GM04504 (cell line): ENCODE measurements at places on chromosomes 5 and 9.

DNA sequence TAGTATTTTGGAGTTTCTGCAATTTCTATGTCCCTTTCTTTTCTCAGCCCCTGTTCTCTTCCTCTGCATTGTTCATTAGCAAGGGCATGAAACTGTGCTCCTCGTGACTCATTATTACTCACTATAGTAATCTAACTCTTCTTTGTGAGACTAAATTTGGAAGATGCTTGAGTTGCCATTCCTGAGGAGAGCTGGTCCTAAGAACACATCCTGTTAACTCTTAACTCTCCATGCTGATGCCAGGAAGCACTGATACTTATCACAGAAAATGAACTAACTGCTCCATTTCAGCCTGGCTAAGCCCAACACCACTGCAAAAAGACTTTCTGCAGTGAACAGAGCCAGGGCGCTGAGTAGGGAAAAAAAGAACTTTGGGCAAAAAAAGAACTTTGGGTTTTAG is 10.6 kb upstream of the CSNK1A1 start:
- peak; percentile 88 for DNase-seq

DNA sequence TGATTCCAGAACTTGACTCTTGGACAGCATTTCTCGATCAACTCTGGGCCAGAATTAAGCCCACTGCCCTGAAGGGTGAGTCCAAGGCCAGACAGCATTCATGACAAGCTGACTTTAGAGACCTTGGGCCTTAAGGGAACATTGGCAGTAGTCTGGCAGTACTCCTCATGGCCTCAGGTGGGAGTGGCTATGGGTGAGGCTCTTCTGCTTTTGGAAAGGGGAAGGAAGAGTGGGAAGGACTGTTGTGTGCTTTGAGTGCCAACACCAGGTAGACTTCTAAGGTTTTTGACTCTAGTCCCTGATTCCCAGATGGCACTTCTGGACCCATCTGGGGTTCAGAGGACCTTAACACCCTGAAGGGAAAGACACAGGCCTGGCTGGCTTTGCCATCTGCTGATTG is 530.4 kb downstream of the ACTL7B start:
- DNase-seq, result no peak

GRCh38 chr5:7494481-7495130 is 98.7 kb downstream of the ADCY2 start:
- DNase-seq, result no peak

- DNase-seq, result no peak
These were observed 47.9 kb downstream of the RAI14 start for GRCh38 chr5:34703767-34704713.

DNA sequence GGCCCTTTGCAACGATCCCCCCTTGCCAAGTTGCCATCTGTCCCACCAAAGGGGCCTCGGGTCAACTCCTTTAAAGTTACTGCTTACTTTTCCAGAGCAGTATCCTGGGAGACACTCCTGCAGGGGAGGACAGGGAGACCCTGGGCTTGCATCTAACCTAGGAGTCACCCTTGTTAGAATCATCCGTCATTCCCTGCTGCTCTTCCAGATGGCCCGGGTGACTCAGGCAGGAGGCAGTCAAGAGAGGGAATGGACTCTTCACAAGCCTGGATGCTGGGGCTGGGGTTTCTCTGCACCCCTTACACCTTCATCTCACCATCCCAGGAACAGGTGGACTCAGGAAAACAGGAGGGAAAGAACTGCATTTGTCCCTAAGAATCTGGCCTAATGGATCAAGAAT is 175.6 kb downstream of the GABBR2 start:
- DNase-seq, result no peak
